ENCODE measurements at places on chromosomes 3 and 15.

- DNase-seq = no peak
Measured at GRCh38 chr3:113143353-113143752, 68.0 kb upstream of the BOC start.

DNA sequence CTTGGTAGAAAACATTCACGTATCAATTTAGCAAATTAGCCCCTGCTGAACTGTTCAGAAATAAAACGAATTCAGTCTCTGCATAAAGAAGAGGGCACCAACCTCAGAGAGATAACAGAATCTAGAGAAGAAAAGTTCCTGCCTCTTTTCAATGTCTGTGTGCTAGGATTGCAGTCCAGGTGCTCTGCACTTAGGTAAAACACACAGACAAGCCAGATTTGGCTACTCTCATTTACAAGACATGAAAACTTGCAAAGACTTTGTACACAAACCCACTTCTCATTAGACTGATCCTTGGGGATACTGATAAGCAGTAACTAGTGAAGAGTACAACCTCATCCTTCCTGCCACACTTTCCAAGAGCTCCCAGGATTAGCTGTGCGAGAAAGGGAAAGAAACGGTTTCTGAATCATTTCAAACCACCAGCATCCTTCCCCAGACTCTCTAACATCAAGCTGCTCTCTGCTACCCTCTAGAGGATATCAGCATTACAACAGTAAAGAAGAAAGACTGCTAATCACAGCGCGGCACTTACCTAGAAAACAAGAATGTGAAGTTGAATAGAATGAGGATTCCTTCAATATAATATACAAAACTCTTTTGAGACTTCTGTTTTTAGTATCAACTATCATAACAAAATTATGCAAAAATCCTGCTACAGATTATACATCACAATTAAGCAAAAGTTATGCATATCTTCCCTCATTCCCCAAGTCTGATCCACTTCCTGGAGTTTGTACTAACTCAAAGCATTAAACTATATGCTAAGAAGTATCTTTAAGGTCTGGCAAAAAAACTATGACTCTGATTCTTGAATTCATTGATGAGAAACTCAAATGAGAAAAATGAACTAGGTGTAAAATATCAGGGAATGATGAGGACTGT, 306.4 kb downstream of the MAGI1 start:
- no peak for DNase-seq

- DNase-seq = no peak
Measured at GRCh38 chr15:57345584-57345983, 30.7 kb upstream of the CGNL1 start.

DNA sequence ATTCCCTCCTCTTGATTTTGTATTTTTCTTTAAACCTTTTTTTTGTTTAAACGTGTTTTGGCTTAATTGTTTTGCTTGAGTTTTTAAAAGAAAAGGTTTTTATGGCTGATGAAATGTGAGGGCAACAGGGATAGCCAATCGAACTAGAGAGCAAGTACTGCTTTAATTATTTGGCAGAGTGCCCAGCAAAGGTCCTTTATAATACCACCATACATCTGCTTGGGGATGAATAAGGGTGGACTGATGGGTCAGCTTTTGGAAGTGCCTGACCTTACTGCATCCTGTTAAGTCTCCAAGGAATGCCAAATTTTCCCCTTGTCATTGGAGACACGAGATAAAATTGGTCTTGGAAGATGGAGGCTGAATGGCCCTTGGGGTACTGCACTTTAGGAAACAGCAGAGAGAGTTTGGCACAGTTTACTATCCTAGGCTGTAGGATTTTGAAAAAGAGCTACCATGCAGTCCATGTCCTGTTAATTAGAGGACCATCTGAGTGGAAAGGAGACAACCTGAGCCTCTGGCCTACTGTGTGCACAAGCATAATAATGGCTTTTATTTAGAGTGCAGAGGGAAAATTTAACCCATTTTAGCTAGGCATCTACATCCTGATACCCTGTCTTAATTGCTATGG, 19.8 kb upstream of the MTHFS start:
- DNase-seq = no peak

GRCh38 chr15:57507111-57507510, 84.6 kb upstream of the MYZAP start:
- no peak for DNase-seq

DNA sequence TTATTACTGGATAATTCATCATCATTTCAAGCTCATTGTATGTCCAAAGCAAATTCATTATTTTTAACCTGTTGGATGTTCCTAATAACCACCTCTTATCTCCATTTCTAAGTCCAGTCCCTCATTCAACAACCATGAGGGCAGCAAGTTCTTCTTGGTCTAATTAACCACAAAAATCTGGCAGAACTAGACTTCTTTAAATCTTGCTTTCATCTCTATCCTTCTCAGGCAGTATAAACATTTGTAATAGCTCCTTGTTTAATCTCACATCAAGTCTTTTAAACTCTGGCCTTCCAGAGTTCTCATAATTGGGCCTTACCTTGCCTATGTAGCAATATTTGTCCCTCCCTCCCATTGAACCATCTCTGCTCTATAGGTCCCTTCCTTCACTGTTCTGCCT, 17.0 kb upstream of the GHSR start:
- no peak for DNase-seq

GRCh38 chr3:145182196-145182911, 978.6 kb downstream of the PLOD2 start:
- DNase-seq = no peak

- no peak for DNase-seq
Measured at GRCh38 chr3:115272036-115272824, 125.1 kb upstream of the ZBTB20 start.

DNA sequence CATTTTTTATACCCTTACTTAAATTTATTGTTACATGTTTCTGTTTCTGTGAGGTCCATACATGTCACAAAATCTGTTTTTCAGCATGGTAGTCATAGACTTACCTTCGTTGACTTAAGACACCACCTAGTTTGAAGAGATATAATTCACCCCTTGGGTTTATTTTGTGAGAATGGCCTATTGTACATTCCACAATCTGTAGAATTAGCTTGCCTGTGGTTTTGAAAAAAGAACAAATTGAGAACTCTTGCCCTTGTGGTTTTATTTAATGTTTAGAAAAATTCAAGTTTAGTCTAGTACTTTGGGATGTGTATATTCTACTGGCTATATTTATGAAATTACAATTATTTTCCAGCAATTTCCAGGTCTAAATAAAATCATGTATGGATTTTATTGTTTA, 31.6 kb downstream of the FILIP1L start:
- DNase-seq = no peak

DNA sequence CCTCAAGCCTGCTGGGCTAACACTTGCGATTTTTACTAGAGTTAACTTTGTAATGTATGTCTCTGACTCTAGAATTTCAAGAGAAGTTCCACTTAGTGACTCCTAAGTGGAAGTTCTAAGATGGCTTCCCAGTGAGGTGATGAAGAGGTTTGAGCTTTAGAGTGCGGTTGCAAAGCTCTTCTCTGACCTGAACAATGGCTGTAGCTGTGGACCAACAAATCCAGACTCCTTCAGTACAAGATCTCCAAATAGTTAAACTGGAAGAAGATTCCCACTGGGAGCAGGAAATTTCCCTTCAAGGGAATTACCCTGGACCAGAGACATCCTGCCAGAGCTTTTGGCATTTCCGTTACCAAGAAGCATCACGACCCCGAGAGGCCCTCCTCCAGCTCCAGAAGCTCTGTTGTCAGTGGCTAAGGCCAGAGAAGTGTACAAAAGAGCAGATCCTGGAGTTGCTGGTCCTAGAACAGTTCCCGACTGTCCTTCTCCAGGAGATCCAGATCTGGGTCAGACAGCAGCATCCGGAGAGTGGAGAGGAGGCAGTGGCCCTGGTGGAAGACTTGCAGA, 22.3 kb downstream of the WDR73 start:
- DNase-seq = no peak

GRCh38 chr15:71538181-71538580, 272.2 kb upstream of the NR2E3 start:
- DNase-seq = no peak

- no peak for DNase-seq
Measured at GRCh38 chr3:189625071-189625470, 6.1 kb upstream of the TP63 start.

- no peak for DNase-seq
Measured at GRCh38 chr3:32375596-32375930, 16.1 kb upstream of the CMTM7 start.

- no peak for DNase-seq
Measured at GRCh38 chr15:100264994-100265640, 76.7 kb downstream of the ADAMTS17 start.
